Activated CD8-positive, alpha-beta memory T cell treated with anti-CD3 and anti-CD28 coated beads for 4 hours (primary cell): ENCODE measurements at places on chromosomes 7 and 10.

GRCh38 chr7:120991161-120991560 is 2.6 kb downstream of the CPED1 start:
- DNase-seq, result no peak

DNA sequence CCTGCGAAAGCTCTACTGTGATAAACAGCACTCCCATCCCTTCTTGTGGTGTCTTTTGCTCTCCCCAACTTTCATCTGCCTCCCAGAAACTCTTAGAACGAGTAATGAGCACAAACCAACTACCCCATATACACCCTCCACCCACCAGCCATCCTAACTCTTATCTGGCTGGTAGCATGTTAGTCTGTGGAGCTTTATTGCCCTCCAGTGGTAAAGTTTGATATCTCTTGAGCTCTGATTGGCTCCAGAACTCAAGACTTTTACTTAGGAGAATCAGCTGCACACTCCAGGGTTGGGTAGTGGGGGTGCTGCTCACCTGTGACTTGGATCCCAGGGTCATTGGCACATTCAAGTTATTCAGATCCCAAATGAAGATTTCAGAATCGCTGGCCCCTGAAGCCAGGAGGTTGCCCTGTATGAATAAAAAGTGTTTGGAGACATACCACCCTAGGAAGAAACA is 10.9 kb downstream of the SEC31B start:
- DNase-seq, result no peak

GRCh38 chr7:36985866-36986400 is 261.6 kb upstream of the AOAH start:
- DNase-seq, result no peak

DNA sequence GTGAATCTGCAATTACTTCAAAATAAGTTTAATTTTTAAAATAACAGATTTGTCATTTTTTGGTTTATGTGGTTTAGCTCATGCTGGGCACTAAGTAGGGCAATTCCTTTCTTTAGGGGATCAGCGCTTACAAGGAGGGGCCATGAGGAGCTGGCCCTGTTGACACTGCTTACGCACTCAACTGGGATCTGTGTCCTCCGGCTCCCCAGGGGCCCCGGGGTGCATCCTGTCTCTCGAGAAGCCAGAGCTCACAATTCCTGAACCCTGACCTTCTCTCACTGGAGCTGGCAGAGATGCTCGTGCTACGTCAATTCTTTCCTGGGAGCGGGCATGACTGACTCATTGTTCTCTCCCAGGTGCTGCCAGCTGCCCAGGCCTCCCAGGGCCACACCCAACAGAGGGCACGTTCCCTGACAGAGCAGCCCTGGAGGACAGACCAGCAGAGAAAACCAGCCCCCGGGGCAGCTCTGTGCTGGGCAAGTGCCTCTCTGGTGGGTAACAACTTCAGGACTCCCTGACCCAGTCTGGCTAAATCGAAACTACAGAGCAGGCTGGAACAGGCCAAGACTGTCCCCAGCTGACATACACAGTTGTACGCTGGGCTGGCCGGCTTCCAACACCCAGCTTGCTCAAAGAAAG is 36.8 kb downstream of the CTBP2 start:
- DNase-seq, result no peak

GRCh38 chr10:92740762-92741161 is 51.0 kb downstream of the HHEX start:
- DNase-seq, result no peak

- no peak for DNase-seq
These were observed 29.2 kb downstream of the KNDC1 start for GRCh38 chr10:133189256-133189655.

- no peak for DNase-seq
These were observed 107.0 kb upstream of the CELF2 start for GRCh38 chr10:10910634-10911033.

DNA sequence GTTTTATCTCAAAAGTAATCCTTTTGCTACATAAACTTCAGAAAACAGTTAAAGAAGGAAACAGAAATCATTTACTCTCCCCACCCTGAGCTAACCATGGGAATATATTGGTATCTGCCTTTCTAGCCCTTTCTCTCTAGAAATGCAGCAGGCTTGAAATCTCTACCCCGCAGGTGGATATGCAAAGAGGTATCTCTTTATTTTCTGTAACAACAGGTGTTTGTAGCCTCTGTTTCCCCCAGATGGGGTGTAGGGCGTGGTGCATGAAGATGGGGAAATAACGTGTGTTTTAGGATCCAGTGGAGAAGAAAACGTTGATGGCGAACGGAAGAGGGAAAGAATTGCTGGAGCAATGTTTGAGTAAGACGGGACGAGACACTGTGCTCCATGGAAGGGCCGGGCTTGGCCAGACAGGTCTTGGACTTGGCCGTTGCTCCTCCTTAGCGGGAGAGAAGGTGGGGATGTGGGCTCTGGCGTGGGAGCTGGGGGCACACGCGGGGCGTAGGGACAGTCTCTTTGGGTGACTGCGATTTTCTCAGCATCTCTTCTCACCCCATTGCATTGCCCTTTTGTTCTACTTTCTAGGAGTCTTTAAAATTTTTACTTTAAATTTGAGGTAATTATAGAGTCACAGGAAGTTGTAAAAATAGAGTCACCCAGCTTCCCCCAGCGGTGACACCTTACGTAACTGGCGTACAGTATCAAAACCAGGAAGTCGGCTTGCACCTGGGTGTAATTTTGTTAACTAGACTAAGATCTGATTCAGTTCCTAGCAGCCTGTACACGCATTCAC is 82.9 kb downstream of the ELFN1 start:
- no peak for DNase-seq

GRCh38 chr7:150737265-150738055 is at the start of gene GIMAP5:
Gene GIMAP5, plus strand, starts transcription at chr7:150737418. Its CDS starts 3,467 bp downstream, at chr7:150740885.
- no peak for DNase-seq

DNA sequence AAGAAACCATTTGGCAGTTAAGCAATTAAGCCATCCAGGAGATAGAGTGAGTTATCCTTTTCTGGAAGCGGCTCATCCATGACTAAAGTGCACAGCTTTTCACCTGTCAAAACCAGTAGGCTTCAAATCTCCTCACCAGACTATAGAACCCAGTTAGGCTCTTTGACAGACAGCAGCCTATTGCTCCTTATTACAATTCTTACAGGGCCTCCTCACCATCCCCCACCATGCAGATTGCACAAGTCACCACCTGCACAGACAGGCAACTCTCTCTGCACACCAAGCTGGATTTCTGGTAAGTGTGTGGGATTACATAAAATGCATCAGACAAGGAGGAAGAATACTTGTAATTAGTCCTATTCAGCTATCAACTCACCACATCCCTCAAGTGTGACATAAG is 301.6 kb downstream of the SNX13 start:
- no peak for DNase-seq

DNA sequence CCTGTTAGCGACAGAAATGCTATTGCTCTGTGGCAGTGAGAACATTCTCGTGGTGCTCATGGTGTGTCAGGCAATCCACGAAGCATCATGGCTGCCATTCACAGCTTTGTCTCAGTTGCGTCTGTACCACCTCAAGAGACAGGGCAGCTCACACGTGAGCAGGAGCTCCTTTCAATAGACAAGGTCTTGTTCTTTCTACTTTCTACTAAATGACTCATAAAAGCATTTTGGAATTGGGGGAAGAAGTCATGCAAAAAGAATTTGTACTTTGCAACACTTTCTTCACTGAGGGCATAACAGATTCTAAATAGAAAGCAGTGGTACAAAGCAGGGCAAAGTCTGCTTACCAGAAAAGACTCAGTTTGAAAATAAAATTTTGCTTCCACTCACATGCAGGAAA is 638.5 kb downstream of the PHTF2 start:
- DNase-seq, result no peak

DNA sequence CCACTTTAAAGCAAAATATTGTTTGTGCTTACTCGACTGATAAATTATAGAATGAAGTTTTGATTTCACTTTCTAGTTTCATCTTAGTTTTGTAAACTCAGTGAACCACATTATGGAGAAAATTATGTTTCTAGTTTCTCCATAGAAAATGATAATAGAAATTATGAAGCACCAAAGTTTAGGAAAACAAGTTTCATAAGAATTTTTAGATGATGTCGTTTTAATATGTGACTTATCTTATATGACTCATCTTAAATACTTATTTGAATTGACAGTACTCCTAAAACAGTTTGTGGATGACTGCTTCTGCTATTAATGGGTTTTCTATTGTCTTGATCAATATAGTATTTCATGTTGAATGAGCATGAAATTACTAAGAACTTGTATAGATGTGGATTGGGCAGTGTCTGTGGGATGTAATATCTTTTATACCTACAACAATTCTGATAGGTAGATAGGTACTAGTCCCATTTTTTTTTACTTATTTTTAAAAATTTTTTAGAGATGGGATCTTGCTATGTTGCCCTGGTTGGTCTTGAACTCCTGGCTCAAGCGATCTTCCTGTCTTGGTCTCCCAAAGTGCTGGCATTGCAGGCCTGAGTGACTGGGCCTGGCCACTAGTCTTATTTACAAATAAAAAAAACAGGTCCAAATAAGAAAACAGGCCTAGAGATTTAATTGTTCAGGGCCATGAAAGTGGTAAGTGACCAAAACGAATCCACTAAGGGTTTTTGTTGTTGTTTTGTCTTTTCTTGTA is 3.7 kb downstream of the HBP1 start:
- no peak for DNase-seq

- DNase-seq, result no peak
These were observed 98.8 kb downstream of the SEMA3E start for GRCh38 chr7:83550100-83550499.
